ENCODE measurements at places on chromosomes 2 and 18. TPM values are rescaled to one million over a fixed set of nuclear protein-coding genes. Genes with fewer than 3 reads are reported as not detected.

DNA sequence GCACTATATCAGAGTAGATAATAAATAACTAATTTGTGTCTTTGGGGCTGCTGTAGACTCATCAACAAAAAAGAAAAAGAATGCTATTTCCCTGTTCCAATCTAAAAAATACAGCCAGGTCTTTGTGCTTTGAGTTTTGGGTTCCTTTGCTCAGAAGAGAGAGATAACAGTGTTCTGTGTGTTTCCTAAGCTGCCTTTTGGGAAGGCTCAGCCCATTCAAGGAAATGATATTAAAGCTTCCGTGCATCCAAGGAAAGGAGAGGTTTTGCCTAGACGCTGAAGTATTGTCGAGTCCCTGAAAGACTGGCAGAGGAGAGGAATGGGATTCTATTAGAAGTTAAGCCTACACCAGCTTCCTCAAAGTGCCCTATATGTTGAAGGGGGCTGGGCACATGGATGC lies 25.8 kb upstream of the LRP2 start:
- H3K4me3 ChIP-seq = no peak overlapping the region
- H3K36me3 ChIP-seq = no peaks in the 10 kb centered on the region
- no peaks in the 10 kb centered on the region for H3K4me1 ChIP-seq
- DNase-seq = no peak
- H3K27ac ChIP-seq = no peak overlapping the region

DNA sequence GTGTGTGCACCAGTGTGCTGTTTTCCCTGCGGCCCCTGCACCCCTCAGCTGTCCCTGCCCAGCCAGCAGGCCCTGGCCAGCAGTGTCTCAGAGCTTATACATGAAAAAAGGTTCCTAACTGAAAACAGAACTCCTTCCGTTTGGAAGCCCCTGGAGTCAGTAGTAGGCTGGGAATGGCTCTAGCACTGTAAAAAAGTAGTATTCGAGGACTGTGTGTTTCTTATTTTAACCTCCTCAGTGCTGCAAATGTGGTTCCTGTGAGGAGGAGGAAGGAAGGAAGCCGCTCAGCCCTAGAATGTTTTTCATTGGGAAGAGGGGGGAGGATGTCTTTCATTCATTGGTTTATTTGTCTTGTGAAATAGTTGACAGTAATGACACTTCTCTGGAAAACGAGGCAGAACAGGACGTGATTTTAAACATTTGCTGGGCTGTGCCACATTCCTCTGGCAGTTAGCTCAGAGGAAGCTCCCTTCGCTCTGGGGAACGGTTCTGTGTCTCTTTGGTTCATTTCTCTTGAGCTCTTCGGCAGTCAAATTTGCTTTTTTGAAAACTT lies 103.5 kb downstream of the SPTBN1 start:
- peak overlapping the region; percentile 61 for H3K4me3 ChIP-seq
- no peaks in the 10 kb centered on the region for H3K27me3 ChIP-seq

- DNase-seq = no peak
- no peak overlapping the region for H3K4me3 ChIP-seq
- no peaks in the 10 kb centered on the region for H3K4me1 ChIP-seq
- no peaks in the 10 kb centered on the region for H3K27me3 ChIP-seq
- no peaks in the 10 kb centered on the region for H3K36me3 ChIP-seq
- H3K27ac ChIP-seq = no peak overlapping the region
Measured at GRCh38 chr2:218081695-218082094, 12.6 kb downstream of the RUFY4 start.

DNA sequence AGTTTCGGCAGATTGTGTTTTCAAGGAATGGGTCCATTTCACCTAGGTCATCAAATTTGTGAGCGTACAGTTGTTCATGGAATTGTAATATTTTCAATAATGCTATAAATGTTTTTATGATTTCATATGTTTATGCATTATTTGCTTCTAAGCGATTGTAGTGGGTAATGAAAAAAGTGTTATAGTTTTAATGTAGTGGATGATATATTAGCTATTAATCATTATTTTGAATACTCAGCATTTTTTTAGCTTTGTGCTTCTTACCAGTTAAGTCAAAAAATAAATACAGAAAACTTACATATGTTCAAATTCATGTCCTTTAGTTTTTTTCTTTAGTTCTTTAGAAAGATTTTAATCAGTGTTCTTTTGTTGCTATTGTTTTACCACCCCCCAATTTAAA lies 677.0 kb downstream of the STK39 start:
- H3K27me3 ChIP-seq = no peaks in the 10 kb centered on the region
- H3K27ac ChIP-seq = no peak overlapping the region
- H3K4me1 ChIP-seq = no peaks in the 10 kb centered on the region
- DNase-seq = no peak

GKN1 gene
- polyA plus RNA-seq = not detected

FAM117B gene
- polyA plus RNA-seq = 25.1 TPM

SAG gene
- 0.51 TPM for polyA plus RNA-seq

ZCCHC2 gene
- polyA plus RNA-seq = 15.4 TPM

IL1B gene
- 3.3 TPM for polyA plus RNA-seq
